Stimulated activated naive CD4-positive, alpha-beta T cell (primary cell): ENCODE measurements at places on chromosomes 1 and 21.

DNA sequence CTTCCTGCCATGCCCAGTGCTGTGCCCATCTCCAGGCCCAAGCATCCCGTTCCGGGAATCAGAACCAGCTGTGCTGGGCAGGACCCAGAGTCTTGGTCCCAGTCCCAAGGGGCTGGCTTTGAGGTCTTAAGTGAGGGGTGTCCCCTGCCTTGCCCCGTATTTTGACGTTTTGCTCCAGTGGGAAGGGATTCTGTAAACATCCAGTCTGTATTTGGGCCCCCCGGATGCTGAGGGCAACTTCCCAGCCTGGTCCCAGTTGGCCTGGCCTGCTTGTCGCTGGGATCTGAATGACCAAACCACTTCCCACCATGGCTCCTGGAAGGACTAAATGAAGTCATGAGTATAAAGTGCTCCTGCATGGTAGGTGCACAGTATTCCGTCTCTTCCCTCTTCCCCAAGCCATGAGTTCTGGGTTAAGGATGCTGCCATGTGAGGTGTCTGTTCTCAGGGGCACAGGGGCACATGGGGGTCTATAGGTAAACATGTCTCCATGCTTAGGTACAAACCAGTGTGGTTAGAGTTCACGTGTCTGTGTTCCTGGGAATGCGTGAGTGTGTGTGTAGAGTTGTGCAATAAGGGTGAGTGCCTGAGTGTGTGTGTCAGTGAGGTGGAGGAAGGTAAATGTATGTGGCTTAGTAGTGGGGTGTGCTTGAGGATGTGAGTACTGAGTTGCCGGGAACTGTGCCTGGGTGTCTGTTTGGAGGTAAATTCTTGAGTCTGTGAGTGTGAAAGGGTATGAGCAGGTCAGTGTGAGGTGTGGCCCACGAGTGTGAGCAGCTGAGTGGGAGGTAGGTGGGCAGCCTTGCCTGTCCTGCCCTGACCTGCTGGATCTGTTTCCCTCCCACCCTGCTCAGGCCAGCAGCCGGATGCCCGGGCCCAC, 1.5 kb downstream of the B4GALT2 start:
- no peak for DNase-seq

DNA sequence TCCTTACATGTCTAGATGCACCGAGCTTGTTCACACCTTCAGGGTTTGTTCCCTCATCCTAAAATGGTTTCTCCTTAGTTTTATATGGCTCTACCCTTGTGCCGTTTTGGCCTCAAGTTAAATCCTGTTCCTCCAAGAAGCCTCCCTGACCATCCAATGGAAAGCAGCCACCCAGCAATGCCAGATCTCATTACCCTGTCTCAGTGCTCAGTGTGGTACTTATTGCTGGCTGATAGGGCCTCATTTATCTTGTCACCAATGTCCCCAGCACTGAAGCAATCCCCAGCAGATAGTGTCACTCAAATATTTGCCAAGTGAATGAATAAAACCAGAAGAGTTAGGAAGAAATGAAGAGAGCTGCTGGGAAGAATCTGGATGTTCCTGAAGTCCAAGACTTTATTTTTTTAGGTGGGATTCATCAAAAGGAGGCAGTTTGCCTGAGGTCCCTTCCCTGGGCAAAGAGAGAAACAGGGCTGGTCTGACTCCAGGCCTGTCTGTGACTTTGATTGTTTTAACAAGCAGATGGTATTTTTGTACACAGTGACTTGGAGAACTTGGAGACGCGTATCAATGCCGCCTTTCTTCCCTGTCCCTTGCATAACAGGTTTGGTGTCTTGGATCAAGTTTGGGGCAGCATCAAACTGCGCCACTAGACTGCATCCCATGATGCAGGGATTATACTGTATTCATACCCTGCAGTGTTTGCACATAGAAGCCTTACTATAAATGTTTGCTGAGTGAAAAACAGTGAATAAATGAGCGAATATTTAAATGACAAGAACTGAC, 221.2 kb downstream of the DISC1 start:
- no peak for DNase-seq

- DNase-seq = no peak
Measured at GRCh38 chr1:5564578-5565257, 427.5 kb downstream of the NPHP4 start.

DNA sequence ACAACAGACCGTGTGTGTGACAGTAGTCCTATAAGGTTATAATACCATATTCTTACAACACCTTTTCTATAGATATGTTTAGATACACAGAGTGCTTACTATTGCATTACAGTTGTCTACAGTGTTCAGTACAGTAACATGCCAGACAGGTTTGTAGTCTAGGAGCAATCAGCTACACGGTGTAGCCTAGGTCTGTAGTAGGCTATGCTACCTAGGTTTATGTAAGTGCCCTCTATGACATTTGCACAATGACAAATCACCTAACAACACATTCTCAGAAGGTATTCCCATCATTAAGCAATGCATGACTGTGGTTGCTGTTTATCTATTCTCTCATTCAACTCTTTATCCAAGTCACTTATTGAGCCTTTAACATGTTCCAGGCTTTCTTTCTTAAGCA, 1.8 kb upstream of the WLS start:
- no peak for DNase-seq

DNA sequence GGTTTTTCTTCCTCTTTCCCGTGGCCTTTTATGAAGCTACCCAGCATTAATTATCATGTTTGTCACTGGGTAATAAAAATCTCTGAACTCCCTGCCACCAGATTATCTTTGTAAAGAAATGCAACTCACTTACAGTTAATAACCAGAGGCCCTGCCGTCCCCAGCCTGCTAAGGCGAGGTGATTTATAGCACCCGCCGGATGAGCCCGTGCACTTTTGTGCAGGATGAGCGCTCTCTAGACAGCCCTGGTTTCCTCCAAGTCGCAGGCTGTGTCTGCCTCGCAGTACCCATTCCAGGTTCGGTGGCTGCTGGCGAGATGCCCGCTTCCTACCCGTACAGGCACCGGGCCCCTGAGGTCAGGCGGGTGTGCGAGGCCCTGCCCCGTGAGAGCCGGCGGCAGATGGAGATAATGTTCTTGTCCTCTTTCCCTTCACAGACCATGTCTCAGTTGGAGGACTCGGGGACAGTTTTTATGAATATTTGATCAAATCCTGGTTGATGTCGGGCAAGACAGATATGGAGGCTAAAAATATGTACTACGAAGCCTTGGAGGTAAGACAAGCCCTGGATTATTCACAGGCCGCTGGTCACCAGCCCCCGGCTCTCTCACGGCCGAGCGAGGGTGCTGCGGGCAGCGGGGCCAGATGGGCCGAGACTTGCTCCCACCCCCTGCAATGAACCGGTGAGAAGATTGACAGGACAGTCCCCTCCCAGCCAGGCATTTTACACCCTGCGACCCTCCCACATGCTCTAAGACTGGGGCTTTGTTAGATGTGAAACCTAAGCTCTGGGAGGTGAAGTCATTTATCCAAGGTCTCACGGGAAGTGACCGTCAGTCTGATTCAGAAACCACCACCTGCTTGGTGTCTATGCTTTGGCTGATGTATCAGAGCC, 28.5 kb upstream of the SELENON start:
- peak; percentile 63 for DNase-seq

GRCh38 chr21:18138507-18138906, 106.1 kb upstream of the CHODL start:
- no peak for DNase-seq

DNA sequence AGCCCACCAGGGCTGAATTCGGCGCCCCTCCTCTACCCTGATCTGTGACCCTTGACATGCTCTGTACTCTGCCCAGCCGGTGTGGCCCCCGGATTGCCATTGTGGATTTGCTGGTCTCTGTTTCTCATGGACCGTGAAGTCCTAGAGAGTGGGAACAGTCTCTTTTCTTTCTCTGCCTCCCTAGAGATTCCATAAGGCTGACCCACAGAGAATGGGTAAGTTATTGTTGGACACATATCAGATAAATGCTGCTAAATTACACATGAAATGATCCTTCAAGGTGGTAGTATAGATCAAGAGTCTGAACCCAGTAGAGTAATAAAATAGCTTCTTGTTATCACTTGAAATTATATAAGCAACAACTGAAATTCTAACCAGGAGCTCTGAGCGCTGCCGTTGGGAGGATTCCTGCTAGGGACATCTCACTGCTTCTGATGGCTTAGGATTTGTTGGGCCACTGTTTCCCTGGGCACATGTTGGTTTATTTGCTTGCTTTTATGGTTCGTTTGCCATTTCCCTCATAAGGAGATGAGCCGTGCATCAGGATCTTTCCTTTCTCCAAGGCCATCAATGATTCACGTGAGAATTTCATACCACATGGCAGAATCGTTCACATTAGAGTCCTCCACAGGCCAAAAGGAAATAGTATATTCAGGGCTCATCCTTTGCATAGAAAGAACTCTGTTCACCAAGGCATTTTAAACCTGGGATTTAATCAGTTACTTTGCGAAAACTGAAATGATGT, 111.9 kb downstream of the ZBTB18 start:
- DNase-seq = no peak

DNA sequence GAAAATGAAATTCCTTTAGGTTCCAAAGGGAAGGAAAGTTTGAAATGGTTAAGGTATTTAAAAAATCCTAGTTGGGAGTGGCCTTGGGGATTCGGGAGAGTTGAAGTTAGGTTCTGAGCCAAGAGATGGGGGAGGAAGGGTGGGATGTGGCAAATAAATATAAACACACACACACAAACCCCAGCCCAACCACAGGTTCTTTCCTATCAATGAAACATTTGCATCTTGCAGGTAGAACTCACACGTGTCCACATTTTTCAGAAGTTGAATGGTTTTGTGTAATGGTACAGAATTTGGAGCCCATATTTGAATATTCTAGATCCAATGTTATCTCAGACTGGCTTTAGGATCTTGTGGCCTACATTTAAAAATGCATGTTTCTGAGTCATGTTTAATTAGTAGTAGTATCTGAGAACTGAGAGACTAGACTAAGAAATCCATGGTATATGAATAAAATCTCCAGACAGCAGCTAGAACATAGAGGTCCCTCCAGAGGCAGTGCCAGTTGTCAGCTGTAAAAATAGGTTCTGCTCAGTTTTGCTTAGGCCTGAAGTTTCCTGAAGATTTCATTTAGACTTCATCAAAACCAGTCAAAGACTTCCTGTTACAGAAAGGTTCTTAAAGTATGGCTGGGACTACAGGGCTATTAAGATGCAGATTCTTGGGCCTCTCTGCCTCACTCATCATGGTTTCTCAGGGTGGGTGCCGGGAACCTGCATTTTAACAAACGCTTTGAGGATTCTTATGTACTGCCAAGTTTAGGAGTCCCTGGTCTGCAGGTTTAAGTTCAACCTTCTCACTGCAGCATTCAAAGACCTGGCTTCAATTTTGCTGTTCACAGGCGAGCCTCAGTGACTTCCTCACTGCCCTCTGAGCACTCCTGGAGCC, 21.3 kb downstream of the RUNX1 start:
- DNase-seq = no peak

DNA sequence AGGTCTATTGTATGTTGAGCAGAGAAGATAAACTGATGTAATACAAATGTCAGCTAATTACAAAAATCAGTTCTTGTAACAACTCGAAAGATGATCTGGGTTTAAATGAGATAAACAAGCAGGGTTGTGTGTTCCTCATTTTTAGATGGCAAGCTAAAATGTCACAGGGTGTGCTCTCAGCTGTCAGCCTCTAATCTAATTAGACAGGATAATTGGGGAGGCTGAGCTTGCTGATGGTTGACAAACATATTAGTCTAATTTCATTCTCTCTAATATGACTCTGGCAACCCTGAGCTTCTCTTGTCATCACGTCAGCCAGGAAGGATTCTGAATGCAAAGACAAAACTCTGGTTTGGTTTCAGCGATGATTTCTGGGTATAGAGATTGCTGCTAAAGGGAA, 335.3 kb upstream of the KAZN start:
- DNase-seq = no peak

- DNase-seq = no peak
Measured at GRCh38 chr1:214338212-214338611, 57.3 kb downstream of the SMYD2 start.

GRCh38 chr1:32197074-32197473, 3.3 kb upstream of the CCDC28B start:
- DNase-seq = no peak

DNA sequence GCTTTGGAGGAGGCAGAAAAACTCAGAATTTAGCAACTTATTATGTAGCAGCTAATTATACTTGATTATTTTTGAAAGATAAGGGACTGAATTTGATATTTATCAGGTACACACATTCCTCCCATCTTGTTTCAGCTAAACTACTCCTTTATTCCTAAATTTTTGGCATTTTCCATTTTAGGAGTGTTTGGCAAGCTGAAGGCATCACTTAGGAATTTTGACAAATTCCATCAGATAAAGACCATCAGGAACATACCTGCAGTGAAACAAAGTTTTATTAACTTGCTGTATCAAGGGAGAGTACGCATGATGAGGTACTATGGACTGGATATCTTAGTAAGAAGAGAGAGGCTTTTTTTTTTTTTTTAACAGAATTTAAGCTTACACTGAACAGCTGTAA, 1092.2 kb downstream of the PLA2G4A start:
- DNase-seq = no peak

DNA sequence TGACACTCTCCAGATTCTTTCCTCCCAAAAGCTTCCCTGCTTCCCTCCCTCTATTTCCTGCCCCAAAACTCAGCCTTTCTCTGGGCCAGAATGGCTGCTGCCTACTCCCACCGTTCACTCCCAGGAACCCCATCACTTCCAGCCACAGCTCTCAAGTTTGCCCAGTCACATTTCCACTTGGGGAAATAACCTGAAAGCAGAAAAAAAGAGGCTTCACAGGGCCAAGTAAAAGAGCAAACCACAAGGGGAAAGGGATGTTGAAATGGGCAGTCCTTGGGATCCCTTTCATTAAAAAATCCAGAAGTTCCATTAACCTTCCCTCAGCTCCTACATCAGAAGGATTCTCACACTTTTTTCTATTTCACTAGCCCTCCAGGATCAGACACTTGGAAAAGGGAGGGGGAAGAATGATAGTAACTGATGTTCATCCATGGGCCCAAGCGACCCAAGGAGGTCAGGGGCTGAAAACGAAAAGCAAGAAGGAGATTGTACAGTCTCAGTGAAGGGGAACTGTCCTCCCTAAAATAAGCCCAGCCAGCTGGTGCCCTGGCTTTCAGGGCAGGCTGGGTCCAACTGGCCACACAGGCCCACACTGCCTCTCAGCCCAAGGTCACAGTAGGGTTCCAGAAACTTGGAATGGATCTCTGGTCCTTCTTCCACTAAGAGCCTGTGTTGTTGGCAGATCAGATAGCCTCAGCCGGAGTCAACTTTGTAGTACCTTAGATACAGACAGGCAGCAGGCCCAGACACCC, 49.7 kb downstream of the DMAP1 start:
- DNase-seq = no peak

GRCh38 chr1:243799908-243800307, 50.1 kb downstream of the AKT3 start:
- DNase-seq = no peak

- DNase-seq = no peak
Measured at GRCh38 chr1:197705941-197706340, 69.3 kb downstream of the DENND1B start.

- DNase-seq = no peak
Measured at GRCh38 chr21:42150474-42151085, 68.4 kb upstream of the ABCG1 start.

DNA sequence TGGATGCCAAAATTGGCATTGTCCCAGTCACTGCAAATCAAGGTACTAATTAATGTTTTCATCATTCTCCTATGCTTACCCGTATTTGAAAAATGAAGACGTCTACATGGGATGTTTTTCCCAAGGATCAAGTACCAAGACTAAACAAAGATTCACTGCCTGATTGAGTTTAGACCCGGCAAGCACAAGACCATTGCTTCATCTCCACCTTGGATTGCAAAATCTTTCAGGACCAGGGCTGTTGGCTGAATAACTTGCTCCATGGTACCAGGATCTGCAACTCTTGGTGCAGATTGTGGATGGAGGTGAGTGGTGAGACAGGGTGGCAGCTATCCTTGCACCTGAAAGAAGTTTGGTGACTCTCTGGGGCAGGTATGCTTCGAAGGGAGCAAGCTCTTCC, 122.5 kb upstream of the ETS2 start:
- no peak for DNase-seq
